ENCODE measurements at places on chromosomes 5 and 9.

GRCh38 chr5:74426506-74426905 lies 214.0 kb downstream of the ENC1 start:
- DNase-seq: no peak

- no peak for DNase-seq
Measured at GRCh38 chr5:140202610-140203009, 27.6 kb downstream of the CYSTM1 start.

DNA sequence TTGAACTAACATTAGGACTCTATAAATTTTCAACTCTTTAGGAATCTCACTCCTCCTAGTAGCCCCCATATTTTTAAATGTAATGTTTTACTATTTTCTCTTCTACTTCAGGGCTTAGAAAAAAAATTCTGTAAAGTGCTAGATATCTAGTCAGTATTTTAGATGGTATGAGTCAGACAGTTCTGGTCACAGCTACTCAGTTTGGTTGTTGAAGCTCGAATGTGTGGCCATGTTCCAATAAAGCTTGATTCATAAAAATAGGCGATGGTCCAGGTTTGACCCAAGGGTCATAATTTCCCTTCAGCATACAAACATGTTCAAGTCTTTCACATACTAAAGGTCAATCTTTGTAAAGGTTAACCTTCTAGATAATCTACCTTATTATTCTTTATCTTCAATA lies 566.0 kb upstream of the CDH18 start:
- no peak for DNase-seq

DNA sequence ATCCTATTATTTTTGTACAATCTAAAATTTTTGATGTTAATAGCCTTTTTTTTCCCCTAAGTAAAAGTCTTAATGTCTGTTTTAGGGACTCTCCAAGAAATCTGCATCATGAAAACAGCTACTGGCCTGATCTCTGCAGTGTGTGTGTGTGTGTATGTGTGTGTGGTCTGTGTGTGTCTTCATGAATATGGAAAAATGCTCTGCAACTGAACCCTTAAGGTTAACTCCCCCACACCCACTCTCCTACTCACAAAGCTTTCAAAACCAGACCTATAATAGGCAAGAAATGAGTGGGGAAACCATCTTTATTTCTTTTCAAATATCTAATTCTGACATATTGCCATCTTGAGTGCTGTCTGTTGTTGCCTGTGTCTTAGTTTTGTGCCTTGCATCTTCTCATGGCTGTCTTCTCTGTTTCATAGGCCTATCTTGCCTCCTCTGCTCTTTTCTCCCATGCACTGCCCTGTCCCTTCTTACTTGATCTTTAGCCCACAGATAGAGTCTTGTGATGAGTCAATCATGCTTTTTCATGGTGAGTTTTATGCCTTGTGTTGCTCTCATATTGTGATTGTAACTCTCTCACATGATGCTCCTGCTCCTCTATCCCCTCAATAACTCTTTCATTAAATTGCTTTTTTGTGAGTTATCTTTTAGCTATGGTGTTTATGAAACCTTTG lies 68.3 kb downstream of the CHSY3 start:
- no peak for DNase-seq

- no peak for DNase-seq
Measured at GRCh38 chr5:71652803-71653543, 65.8 kb downstream of the MCCC2 start.

DNA sequence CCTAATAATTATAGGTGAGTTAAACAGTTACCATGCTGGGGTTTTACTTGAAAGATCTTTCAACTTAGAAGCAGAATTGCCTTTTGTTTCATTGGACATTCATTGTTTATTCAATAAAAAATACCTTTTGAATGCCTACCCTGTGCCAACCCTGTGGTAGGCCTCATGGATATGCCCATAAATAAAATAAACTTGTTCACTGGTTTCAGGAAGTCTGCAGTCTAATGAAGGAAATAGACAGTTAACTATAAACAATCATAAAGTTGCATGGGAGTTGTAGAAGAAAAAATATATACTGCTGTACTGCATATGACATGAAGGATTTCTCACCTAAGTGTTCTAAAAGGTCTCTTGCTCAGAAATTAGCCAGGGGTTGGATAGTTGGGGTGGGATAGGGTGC lies 5.3 kb upstream of the GPR21 start:
- no peak for DNase-seq

DNA sequence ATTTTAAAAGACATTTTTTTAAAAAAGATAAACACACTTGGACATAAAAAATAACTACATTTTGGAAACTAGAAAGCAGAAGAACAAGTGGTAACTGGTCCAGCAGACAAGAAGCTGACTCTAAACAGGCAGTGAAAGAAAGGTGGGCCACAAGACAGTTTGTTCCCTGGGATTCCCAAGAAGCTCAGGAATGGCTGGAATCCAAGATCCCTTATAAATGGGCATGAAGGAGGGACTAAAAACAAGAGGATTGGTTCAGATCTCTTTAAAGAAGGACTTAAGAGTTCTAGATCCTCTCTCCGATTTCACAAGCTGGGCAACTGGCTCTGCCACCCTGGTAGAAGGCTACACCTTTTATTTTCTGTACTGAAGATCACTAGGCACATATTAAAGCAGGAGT lies 102.8 kb downstream of the ARL15 start:
- no peak for DNase-seq

DNA sequence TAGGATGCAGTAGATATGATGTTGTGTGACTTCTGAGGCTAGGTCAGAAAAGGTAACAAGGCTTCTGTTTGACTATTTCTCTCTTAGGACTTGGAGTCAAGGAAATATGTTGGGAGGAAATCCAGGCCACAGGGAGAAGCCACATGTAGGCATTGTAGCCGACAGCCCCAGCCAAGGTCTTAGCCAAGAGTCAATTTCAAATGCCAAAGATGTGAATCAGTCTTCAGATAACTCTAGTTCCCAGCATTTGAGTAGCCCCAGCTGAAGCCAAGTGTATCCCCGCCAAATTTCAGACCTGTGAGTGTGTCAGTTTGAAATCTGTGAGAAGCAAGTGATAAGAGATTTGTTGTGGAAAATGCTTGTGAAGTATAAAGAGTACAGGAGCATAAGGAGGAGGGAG lies 38.1 kb upstream of the ISL1 start:
- no peak for DNase-seq

Data from Panc1 (cell line).